NCI-H345 (cell line): ENCODE measurements at places on chromosomes 4 and X.

- no peak for DNase-seq
Measured at GRCh38 chrX:40310447-40310846, 212.7 kb upstream of the BCOR start.

GRCh38 chrX:84175274-84175673, 12.7 kb downstream of the RPS6KA6 start:
- DNase-seq, result no peak

DNA sequence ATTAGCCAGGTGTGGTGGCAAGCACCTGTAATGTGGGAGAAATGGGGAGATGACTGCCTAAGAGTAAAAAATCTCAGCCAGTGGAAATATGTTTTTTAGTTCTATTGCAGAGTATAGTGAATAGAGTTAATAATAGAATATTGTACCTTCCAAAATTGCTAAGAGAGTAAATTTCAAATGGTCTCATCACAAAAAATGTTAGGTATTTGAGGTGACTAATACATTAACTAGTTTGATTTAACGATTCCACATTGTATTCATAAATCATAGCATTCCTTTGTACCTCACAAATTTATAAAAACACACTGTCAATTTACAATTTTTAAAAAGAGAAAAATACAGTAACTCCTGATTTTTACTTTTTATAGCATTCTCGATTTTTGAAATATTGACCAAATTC, 681.5 kb upstream of the EPHA5 start:
- no peak for DNase-seq

GRCh38 chr4:145189981-145190380, 9.6 kb upstream of the OTUD4 start:
- no peak for DNase-seq

DNA sequence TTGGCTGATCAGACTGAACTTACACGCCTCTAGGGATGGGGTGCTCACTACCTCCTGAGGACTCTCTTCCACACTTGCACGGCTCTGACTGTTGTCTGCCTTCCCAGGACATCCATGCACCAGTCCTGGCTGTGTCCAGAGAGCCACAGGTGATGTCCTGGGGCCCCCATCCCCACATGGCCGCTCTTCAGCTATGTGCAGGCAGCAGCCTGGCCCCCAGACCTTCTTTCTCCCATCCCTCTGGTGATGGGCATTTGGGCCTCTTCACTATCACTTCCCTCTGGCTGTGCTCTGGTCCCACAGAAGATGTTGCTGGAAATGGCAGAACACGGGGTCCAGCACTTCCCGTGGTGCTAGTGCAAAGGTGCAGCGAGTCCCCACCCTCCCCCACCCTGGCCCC, 40.9 kb upstream of the HMX1 start:
- DNase-seq, result no peak

DNA sequence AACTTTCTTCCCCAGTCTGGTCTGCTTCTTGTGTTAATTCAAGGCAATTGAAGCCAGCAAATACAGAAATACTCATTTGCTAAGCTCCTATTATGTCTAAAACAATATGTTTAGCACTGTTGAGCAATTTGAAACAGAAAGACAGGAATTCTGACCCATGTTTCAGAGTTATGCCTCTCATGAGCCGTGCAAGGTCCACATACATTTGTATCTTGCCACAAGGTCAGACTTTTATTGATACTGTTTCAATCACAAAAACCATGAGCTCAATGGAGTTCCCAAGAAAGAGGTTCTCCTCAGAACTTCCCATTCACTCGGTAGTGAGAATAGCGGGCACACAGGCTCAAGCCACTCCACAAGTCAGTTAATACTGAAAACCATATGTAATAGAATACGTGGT, 47.6 kb upstream of the SPRY1 start:
- no peak for DNase-seq

GRCh38 chr4:182288534-182288933, 45.3 kb downstream of the TENM3 start:
- DNase-seq, result no peak

DNA sequence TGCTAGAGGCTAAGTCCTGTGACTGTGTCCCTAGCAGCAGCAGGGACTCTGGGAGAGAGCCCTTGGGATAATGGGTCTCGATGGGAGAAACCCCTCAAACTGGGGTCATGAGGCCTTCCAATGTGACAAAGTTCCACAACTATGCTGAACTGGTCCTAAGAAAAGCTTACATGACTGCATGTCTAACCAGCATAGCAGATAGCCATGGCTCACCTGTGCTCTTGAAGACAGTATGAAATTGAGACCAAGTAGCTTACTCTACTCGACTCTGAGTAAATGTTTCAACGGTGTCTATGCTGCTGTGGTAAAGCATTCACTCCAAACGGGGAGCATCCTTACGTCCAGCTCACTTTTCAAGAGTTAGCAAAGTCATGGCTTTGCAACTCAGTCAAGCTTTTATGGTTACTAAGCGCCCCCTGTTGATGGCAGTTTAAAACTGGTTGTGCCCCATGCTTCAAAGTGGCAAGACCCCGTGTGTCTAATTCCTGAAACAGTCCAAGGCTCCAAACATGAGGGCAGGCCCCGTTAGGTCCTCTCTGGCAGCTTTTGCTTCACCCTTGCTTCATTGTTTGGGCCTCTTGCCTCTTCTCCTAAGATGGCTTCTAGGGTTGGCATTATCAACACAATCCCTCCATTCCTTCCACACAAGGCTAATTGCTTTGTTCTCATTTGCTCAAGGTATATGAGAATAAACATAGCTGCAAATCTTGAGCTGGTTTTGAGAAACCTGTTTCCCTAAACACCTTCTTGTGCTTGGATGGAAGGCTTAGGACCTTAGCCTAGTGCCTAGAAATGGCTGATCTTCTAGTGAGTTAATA, 46.6 kb downstream of the CCNG2 start:
- no peak for DNase-seq

- DNase-seq, result no peak
Measured at GRCh38 chr4:96955226-96955625, 1115.3 kb downstream of the PDHA2 start.

- DNase-seq, result no peak
Measured at GRCh38 chr4:77194366-77194765, 37.4 kb downstream of the CCNG2 start.

DNA sequence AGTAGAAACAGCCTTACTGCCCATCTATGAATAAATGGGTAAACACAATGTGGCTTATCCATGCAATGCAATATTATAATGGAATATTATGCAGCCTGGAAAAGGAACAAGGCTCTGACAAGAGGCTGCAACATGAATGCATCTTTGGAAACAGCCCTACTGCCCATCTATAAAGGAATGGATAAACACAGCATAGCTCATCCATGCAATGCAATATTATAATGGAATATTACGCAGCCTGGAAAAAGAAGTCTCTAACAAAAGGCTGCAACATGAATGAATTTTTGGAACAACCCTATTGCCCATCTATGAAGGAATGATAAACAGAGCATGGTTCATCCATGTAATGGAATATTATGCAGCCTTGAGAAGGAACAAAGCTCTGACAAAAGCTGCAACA, 161.0 kb downstream of the CRLF2 start:
- no peak for DNase-seq
